ENCODE measurements at places on chromosomes 7 and 10.

DNA sequence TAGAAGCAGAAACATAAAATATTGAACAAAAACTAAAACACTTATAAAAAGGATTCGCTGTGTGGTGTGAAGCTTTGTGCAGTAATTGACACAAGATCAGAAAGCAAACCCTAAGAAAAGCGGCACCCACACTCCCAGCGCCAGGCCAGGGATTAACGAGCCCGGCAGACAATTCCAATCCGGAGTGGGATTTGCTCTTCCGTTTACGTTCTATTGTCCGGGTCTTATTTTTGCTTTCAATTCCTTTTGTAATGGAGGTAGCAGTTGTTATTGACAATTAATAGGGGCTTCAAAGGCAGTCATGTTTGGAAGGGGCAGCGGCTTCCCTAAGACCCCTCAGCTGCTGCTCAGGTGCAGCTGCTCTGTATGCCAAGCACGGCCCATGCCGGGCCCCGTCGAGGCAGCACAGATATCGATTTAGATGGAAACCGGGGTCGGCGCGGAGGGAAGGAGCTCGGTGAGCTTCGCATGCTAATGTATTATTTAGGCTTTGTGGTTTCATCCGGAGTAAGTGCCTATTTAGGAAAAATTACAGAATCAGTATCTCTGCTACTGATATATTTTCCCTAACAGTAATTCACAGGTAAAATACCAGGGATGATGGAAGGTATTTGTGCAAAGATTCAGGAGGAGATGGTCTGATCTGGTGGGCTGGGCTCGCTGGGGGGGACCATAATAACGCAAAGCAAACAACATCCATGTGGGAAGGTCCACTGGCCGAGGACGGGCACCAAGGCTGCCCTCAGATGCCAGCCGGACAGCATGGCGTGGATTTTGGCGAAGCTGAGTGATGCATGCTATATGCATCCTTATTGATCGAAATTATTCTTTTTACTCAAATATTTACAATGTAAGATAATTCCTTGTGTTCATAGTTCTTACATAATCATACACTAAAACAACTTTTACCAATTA lies 561.7 kb downstream of the PTPRN2 start:
- DNase-seq, result no peak

DNA sequence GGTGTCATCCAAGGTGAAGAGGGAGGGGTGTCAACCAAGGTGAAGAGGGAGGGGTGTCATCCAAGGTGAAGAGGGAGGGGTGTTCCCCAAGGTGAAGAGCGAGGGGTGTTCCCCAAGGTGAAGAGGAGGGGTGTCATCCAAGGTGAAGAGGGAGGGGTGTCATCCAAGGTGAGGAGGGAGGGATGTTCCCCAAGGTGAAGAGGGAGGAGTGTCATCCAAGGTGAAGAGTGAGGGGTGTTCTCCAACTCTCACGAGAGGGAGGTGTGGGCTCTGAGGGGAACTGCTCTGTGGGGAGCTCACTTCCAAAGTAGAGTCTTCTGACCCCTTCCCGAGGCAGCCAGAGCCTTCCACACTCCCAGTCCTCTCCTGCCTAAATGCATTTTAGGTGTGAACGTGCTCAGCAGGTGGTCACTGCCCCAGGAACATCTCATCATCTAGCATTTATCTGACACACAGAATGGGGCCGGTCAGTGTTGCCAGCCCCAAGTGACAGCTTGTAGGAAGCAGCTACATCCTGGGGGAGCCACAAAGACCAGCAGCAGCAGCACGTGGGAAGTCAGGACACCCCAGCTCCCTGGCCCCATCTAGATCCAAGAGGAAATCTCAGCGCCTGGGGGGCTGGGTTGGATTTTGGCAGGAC lies 323.8 kb downstream of the GLRX3 start:
- DNase-seq, result no peak

GRCh38 chr10:100528123-100528886 lies 1.4 kb downstream of the NDUFB8 start:
- peak; percentile 47 for DNase-seq

- DNase-seq, result no peak
Observed at GRCh38 chr7:129423700-129424410, 10.4 kb upstream of the STRIP2 start.

DNA sequence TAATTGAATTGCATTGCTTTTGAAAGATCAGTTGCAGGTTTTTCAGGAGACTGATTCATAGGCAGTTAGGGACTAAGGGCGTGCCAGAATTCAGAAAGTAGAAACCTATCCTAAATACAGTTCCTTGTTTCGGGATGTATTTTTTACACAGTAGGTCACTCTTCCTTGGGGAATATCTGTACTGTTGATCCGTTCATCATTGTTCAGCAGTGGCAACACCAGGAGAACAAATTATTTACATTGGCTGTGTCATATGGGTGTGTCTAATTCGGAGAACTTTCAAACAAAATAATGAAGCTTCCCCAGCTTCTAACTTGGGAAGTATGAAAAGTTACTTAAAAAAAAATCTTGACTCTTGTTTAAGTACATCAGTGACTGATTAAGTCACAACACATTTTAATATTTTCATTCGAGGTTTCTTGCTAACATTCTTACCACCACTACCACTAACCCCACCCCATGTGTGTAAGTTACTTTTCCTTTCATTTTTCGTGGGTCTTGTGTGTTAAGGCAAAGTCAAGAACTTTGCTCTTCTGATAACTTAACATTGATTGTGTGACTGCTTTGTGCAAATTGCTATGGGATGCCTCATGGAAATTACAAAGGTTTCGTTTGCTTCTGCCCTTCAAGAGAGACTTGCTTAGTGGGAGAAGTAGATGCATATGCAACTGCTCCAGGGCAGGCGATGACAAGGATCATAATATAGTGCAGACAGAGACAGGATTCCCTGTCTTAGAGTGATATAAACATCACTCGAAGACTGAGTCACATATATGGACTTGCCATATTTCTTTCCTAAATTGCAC lies 43.8 kb upstream of the RPA3 start:
- DNase-seq, result peak; percentile 65

GRCh38 chr7:112420236-112420861 lies 29.9 kb upstream of the IFRD1 start:
- DNase-seq, result no peak

- DNase-seq, result no peak
Observed at GRCh38 chr10:7887174-7887816, 69.0 kb downstream of the TAF3 start.

GRCh38 chr10:129048513-129048912 lies 418.5 kb upstream of the MGMT start:
- DNase-seq, result no peak

GRCh38 chr7:49643321-49643720 lies 130.1 kb upstream of the VWC2 start:
- no peak for DNase-seq

Data from CD4-positive, alpha-beta T cell treated with Interleukin-2 at 100 ng/mL for 4 hours (primary cell).